Adipose tissue (tissue), 3 donors: ENCODE measurements at places on chromosomes 11 and 22. TPM values are rescaled to one million over a fixed set of nuclear protein-coding genes. Genes with fewer than 3 reads are reported as not detected.

Gene DEPDC7
- polyA plus RNA-seq = 1.6 TPM

Gene HIC2
- polyA plus RNA-seq = 1.6 TPM

Gene PGM2L1
- 3.2 TPM for polyA plus RNA-seq

Gene PARVA
- 60.5 TPM for polyA plus RNA-seq

Gene MS4A7
- polyA plus RNA-seq = 22.1 TPM
